Activated CD4-positive, alpha-beta T cell treated with anti-CD3 and anti-CD28 coated beads, Interleukin-2, amount 10 ng/mL, durations not matched to agents 24 days and 14 days (primary cell): ENCODE measurements at places on chromosomes 2 and 18. TPM values are rescaled to one million over a fixed set of nuclear protein-coding genes. Genes with fewer than 3 reads are reported as not detected.

GNLY gene
- 54.1 and 58.5 TPM in 2 replicates for total RNA-seq

CXCR4 gene
- total RNA-seq: 88.8 and 92.7 TPM in 2 replicates

SAG gene
- not detected in 2 replicates for total RNA-seq

SMIM21 gene
- not detected in 2 replicates for total RNA-seq

CAPN13 gene
- not detected in 2 replicates for total RNA-seq

PTCD3 gene
- total RNA-seq: 169 and 177 TPM in 2 replicates
